ENCODE measurements at places on chromosomes 12 and 14.

- DNase-seq, result no peak
Measured at GRCh38 chr14:26935733-26936132, 337.9 kb upstream of the NOVA1 start.

GRCh38 chr12:4856596-4856995, 53.1 kb upstream of the KCNA1 start:
- no peak for DNase-seq

DNA sequence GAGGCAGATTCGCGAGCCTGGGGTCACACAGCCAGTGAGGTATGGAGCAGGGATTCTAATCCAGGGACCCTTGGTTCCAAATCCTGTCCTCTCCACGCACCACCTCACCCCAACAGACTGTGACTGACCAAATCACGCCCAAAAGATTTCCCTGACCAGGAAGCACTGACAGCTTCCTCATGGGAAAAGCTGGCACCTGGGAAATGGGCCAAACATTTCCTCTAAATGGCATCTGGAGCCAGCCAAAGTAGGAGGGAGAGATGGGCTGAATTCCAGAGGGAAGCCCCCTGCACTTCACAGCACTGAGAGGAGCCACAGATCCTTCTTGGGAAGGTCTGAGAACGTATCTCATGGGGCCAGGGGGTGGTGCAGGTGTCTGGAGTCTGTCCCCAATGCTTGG, 28.8 kb downstream of the CCDC92 start:
- DNase-seq, result no peak

- DNase-seq, result no peak
Measured at GRCh38 chr14:57244106-57244505, 24.6 kb downstream of the EXOC5 start.

GRCh38 chr12:76764856-76765255, 941 bp downstream of the ZDHHC17 start:
- DNase-seq, result no peak

GRCh38 chr12:109589240-109589590, 15.6 kb downstream of the MVK start:
- no peak for DNase-seq

GRCh38 chr14:73125169-73125588, 11.1 kb upstream of the PSEN1 start:
- no peak for DNase-seq

DNA sequence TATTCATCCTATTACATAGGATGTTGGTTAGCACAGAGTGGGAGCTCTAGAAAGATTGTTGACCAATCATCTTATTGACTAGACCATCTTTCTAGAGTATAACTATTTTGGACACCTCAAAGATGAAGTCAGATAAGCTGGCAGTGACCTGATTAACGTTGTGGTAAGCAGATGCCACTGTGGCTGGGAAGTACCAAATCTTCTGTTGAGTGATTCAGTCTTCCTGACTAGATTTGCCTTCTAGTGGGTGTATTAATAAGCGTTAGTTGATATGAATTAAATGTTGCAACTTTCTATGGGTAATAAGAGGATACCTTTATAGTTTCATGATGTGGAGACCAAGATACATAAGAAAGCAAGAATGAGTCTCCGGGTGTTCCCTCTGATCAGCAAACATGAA, 51.2 kb upstream of the HELB start:
- no peak for DNase-seq

- DNase-seq, result no peak
Measured at GRCh38 chr12:67592228-67593011, 56.1 kb upstream of the DYRK2 start.

DNA sequence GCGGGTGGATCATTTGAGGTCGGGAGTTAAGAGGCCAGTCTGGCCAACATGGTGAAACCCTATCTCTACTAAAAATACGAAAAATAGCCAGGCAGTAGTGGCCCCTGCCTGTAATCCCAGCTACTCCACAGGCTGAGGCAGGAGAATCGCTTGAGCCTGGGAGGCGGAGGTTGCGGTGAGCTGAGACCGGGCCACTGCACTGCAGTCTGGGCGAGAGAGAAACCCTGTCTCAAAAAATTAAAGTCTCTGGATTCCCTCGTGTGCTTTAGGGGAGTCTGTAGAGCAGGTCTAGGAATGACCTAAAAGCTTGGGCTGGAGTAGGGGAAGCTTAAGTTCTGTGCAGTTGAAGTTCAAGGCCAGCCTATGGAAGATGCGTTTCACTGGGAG, 697 bp upstream of the TULP3 start:
- no peak for DNase-seq

DNA sequence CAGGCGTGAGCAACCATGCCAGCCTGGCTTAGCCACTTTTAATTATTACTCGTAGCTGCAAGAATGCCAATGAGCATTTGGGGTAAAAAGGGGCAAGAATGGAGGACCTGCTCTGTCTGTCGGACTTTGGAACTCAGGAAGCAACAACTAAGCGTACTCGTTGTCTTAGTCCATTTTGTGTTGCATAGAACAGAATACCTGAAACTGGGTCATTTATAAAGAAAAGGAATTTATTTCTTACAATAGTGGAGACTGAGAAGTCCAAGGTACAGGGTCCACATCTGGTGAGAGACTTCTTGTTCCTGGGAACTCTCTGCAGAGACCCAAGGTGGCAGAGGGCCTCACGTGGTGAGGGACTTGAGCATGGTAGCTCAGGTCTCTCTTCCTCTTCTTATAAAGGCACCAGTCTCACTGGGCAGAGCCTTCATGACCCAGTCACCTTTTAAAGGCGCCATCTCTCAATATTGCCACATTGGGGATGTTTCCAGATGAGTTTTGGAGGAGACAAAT, 29.2 kb downstream of the SLC35E3 start:
- no peak for DNase-seq

- no peak for DNase-seq
Measured at GRCh38 chr12:23415180-23415579, 534.3 kb downstream of the SOX5 start.

DNA sequence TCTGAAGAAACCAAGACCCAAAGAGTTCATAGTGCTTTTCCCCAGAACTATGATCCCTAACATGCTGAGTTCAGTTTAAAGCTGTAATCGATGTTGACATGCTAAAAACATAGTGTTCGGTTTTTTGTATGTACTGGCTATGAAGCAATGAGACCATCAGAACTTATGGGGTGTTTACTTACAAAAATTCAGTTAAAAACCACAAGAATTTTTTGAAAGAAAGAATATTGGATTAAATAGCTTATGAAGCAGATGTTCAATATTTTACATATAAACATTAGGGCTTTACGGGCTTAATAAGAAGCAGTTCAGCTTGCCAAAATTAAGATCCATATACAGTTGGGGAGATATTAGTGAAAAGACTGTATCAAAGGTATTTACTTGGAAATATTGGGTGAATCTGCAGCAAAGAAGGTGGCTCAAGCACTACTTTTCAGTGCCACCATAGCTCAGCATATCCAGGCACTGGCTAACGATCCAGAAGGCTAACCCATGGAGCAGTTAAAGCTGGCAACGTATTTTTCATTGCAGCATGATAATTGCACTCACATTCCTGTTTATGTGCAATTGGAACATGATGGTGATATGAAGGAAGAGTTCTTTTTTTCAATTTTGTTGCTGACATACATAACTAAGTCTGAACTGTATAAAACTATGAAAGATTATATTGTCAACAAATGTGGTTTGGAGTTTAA, 125.9 kb downstream of the EFCAB11 start:
- DNase-seq, result no peak

DNA sequence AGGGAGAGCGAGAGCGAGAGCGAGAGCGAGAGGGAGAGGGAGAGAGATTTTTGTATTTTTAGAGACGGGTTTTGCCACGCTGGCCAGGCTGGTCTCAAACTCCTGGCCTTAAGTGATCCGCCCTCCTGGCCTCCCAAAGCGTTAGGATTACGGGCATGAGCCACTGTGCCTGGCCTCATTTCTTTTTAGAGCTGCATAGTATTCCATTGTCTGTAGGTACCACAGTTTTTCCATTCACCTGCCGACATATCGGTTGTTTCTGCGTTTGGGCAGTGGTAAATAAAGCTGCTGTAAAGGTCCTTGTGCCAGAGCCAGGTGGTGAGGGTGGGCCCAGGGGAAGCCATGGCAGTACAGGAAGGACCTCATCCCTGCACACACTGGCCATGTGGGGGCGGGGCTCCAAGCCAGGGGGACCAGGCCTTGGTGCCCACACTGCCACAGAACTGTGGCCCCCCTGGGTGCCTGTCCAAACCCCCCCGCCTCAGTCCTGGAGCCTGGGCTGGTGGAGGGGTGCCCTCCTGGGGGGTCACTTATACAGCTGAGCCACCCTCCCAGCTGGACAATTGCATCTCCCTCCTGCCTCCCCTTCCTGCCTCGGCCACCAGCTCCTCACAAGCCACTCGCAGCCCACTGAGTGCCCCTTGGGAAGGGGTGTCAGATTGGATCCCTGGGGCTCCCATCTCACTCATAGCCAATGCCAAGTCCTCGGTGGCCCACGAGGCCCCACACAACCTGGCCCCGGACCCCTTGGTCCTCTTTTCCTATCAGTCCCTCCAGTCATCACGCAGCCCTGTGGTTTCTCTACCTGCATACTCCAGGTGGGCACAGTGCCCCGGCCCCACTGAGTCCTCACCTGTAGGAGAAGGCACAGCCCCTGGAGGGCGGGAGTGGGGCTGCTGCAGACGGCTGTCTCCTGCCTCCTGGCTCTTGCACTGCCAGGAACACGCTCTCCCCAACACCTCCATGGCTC, 1.7 kb upstream of the PUS1 start:
- DNase-seq, result no peak

- DNase-seq, result no peak
Measured at GRCh38 chr12:112964915-112965314, 13.4 kb upstream of the OAS2 start.

- DNase-seq, result peak; percentile 22
Measured at GRCh38 chr12:118404876-118405521, 28.6 kb downstream of the SUDS3 start.

DNA sequence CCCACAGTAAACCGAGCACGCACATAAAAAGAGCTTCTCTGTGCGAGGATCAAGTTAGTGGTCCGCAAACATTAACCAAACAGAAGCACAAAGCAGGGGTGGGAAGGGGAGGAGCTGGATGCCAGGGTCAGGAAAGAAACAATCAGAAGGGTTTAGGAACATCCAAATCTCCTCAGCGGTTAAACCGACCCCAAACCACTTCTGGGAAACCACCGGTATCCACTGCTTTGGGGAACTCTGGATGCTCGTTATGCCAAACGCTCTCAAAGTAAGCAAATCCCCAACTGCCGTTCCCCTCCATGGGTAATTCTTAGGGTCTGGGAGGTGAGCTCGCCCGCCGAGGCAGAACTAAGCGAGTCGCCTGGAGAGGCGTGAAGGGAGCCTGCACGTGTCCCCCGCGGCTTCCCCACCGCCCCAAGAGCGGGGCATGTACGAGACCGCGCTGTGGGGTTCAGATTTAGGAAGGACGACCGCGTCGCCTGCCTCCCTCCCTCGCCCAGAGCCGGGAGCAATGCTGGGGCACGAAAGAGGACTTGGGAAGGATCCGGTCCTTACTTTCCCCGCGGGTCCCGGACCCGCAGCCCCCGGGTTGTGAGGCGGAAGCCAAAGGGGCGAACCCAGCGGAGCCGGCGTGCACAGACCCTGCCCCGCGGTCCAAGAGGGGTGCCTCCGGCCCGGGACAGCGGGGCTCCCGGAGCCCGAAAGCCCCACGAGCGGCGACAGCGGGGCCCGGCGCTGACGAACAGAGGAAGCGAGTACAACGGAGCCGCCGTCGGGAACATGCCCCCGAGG, 711 bp downstream of the SBNO1 start:
- peak; percentile 9 for DNase-seq

GRCh38 chr12:128450810-128451209, 183.8 kb downstream of the TMEM132C start:
- DNase-seq, result no peak

GRCh38 chr14:69917287-69917686, 38.1 kb downstream of the SMOC1 start:
- DNase-seq, result no peak

DNA sequence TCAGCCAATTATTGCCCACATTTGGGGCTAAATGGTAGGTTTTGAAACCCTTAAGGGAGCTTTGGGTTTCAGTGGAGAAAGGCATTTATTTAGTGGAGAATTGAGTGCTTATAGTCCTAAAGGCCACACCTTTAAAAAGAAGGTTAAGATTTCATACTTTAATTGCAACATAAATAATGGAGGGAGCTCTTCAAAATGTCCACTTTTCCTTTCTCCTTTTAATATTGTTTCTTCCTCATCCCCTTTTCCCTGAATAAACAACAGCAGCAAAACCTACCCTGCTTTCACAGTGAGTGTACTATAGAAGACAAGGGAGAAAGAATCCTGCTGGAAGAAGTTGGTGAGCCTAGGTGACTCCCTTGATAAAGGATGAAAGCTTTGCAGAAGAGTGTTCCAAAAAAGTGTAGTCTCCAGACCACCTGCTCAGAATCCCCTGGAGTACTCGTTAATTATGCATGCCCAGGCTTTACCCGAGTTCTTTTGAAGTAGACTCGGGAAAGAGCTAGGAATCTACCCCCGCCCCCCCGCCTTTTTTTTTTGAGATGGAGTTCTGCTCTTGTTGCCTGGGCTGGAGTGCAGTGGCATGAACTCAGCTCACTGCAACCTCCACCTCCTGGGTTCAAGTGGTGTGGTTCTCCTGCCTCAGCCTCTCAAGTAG, 11.5 kb upstream of the EID3 start:
- DNase-seq, result no peak

DNA sequence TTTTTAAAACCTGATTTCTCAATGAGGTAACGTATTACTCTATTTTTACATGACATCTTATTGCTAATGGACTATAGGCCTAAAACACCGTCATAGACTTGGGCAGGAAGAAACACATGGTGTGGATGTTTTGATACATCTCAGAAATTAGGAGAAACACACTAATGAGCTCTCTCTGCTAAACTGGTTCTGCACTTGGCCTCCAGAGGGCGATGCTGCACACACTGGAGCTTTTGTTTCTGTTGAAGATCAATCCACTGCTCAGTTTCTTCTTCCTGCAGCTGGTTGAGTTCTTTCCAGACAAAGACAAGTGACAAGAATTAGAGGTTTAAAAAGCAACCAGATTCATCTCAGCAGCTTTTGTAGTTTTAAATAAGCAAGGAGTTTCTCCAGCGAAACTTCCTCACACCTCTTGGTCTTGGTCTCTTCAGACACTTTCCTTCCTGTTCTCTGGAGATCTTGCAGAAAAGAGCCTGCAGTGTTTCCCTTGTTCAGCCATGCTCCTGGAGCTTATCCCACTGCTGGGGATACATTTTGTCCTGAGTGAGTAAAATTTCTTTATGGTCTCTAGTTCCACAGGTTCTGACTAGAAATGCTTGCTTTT, 178.5 kb upstream of the OR4E1 start:
- DNase-seq, result peak; percentile 51

GRCh38 chr12:27572486-27573255, 48.7 kb downstream of the PPFIBP1 start:
- no peak for DNase-seq

GRCh38 chr12:28626504-28626903, 436.2 kb downstream of the CCDC91 start:
- DNase-seq, result no peak

DNA sequence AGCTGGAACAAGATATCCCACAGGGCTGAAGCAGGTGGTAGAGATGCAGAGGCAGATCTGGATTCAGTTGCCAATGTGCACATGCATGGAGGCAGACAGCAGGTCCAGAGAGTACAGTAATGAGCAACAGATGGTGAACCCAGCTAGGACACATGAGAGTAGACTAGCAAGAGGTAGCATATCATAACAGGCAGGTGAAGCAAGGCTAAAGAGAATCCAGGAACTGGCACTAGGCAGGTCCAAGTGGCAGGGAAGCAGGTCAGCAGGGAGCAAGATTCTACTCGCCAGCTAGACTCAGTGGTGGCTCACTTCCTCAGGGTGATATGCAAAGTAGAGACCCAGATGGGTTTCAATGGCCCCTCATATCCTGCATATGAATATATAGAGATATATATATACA, 15.3 kb upstream of the MYF6 start:
- no peak for DNase-seq

Data from stimulated activated CD4-positive, alpha-beta T cell treated with anti-CD3 and anti-CD28 coated beads, Interleukin-2, amount 100 ng/mL, for 4 hours (primary cell).